ENCODE measurements at places on chromosomes 4 and X.

DNA sequence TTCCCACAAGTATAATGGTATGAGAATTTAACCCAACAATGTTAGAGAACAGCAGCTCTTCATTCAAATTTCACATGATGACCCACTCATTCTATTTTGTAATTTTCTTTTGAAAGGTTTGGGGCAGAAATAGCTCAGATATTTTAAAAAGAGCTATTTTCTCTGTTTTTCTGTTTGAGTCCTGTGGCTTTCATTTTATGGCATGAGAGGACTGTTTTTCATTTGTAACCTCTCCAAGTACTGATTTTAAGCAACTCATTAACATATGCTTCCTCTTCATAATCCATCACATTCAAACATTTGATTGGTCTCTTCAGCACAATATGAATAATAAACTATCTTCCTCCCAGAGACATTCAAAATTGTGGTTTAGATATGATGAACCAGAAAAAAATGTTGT is 129.0 kb upstream of the TEX13A start:
- no peak for DNase-seq

GRCh38 chr4:117447925-117448324 is 362.5 kb upstream of the TRAM1L1 start:
- DNase-seq = no peak

GRCh38 chrX:107504006-107504405 is 54.6 kb downstream of the FRMPD3 start:
- DNase-seq = no peak

DNA sequence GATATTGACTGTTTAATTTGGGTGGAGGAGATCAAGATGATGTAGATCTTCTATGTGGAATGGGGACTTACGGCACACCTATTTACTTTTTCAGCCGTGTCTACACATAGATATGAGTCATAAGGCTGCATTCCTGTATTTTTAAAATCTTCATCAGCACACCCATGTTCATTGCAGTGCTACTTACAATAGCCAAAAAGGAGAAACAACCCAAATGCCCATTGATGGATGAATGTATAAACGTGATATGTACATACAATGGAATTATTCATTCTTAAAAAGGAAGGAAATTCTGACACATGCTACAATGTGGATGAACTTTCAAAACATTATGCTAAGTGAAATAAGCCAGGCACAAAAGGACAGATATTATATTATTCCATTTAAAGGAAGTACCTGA is 98.6 kb downstream of the AASDH start:
- no peak for DNase-seq

DNA sequence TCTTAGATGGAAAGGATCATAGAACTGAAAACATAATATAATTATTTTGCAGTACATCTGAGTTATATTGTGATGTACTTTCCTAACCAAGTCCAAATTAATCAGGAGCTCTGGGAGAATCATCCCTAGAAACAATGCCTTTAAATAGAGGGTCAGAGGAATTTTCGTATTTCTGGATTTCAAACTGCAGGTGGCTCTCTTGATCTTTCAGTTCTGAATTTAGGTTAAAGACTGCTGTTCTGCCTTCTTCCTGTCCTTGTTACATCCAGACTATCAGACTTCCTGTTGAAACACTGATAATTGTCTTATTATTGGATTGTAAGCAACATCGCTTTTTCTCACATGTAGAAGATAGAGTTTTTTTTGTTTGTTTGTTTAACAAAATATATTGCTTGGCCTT is 142.7 kb downstream of the RPA4 start:
- DNase-seq = no peak

Data from BJ (cell line).